NCI-H2107 (cell line): ENCODE measurements at places on chromosomes 16 and 17.

DNA sequence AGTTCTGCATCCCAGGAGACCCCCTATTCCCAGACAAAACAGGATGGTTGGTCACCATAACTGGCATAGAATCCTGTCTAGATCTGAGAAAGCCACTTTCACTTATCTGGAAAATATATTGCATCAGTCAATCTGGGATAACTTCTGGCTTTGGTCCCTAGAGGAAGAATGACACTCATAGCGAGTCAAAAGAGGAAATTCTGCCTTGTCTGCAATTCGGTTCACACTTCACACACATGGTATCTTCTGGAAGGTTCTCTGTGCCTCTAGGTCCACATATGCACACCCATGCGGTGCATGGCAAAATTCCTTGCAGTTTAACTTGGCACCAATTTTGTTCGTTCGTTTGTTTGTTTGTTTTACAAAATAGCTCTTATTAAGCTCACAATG, 49.2 kb upstream of the WSCD1 start:
- DNase-seq: no peak

DNA sequence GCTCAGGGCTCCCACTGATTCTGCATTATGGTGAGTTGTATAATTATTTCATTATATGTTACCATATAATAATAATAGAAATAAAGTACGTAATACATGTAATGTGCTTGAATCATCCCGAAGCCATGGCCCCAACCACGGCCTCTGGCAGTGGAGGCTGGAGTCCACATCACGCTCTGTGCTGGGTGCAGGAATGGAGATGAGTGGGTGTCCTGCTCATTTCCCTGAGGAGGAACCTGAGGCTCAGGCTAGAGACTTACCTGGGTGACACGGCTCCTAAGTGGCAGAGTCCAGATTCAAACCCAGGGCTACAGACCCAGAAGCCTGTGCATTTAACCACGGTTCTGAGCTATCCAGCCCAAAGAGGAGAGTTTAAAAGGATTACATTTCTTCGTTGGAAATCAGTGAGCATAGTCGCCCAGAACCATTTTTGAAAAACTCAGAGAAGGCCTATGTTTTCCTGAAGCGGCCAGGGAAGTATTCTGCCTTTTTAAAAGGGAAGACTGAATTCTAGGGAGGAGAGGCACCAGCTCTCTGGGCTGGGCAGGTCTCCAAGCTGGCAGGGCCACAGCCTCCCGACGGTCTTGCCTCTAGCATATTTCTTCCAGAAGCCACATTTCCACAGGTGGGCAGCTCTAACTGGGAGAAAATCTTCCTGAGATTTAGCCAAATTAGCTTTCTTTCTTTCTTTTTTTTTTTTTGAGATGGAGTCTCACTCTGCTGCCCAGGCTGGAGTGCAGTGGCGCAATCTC, 6.7 kb downstream of the IL4R start:
- no peak for DNase-seq

- no peak for DNase-seq
These were observed 247.4 kb downstream of the PRKCA start for GRCh38 chr17:66549731-66550207.

DNA sequence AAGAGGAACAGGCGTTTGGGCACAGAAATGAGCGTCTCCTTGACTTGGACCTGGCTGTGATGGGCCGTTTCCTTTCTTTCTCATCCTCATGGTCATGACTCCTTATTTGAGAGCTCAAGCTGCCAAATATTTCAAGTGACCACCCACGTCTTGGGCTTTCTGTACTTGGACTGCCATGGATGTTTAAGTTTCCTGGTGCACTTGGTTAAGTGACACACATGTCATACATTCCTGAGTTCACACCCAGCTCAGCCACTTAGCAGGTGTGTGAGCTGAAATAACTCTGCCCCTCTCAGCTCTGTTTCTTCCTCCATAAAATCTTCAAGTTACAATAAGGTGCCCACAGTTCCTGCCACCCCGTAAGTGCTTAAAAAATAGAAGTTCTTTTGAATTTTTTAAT, 114.5 kb downstream of the CLEC16A start:
- no peak for DNase-seq

DNA sequence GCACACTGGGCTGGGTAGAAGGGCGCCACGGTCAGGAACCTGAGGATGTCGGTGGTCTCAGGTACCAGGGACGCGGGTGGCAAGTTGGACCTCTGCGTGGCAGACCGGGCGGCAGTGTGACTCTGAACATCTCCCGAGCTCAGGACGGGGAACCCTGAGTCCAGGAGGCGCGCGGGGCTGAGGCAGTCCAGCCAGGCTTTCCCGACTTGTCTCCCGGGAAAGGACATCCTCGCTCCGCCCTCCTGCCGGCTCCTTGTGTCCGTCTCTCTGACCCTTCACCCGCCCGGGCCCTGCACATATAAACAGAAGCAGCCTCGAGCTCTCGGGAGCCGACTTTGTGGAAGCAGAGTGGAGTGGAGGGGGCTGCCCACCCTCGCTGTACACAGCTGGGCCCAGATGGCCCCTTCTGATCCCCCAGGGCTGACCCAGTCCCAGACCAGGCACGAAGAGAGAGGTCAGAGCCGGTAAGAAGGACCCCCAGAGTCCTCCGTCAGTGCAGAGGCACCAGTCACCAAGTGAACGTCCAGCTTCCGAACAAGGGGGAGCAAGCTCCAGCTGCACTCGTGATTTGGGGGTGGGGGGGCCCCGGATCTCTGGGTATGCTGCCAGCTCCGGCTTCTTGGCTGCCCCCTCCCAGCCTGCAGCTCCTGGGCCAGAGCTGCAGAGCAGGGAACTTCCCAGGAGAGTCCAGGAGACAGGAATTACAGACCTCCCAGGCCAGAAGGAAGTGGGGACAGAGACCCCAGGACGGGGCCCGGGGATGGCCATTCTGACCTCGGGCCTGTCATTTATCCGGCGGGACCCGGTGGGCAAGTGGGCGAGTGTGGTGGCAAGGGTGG, 8.5 kb upstream of the P2RX1 start:
- no peak for DNase-seq
